ENCODE measurements at places on chromosomes 4 and X.

DNA sequence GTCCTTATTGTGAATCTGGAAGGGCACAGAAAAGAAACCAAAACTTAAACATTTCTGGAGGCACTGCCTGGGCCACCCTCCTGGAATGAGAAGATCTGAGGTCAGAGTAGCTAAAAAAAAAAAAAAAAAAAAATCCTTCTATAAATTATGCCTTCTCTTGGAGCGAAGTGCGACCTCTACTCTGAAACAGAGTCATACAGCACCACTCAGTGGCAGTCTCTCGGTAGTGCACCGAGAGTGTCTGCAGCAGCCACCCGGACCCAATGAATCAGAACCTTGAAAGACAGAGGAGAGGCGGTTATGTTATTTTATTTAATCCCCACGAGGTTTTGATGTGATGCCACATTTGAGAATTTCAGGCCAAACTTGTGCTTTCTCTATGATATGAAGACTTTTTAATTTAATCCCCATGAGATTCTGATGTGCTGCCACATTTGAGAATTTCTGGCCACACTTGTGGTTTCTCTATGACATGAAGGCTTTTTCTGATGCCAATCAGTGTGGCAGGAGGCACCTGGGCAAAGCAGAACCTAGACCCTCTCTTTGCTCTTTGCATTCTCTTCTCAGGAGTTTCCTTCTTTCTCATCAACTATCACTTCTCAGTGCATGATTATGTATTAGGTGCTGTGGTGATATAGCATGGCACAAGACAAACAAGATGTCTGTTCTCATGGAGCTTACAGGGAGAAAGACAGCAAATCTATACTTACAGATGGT lies 5.6 kb upstream of the CT47C1 start:
- peak; percentile 48 for DNase-seq

DNA sequence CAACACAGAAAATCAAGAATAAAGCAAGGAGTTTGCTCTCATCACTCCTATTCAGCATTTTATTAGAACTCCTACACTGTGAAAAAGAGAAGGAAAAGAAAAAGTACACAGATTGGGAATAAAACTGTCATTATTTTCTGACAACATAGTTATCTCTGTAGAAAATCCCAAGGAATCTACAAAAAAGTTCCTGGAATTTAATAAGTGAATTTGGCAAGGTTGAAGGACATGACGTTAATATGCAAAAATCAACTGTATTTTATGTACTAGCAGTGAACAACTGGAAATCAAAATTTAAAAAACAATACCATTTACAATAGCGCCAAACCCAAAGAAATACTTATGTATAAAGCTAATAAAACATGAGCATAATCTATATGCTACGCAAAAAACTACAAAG lies 26.3 kb downstream of the CHIC2 start:
- DNase-seq, result no peak

GRCh38 chrX:1928805-1929204 lies 313.9 kb downstream of the ASMT start:
- DNase-seq, result no peak

GRCh38 chrX:69093960-69094871 lies 71.0 kb downstream of the PJA1 start:
- peak; percentile 35 for DNase-seq

GRCh38 chr4:73433140-73433539 lies 2.9 kb upstream of the AFP start:
- DNase-seq, result no peak

DNA sequence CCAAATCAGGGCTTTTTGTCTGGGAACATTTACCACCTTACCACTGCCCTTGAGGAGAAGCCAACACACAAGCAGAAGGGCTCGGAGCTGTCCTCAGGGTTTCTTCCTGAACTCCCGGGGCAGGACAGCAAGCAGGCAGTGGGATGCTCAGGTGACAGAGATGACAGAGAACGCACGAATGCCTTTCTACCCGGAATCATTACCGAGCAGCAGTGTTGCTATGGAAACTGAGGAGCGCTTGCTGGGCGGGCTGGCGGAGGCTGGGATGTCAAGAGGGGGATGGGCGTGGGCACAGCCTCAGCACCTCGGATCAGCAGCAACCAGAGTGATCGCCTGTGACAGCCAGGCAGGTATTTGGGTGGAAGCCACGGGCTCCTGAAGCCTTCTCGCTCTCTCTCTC lies 17.8 kb downstream of the SSR4 start:
- DNase-seq, result no peak

Data from fibroblast of skin of back (primary cell).